ENCODE measurements at places on chromosomes 4 and X. TPM values are rescaled to one million over a fixed set of nuclear protein-coding genes. Genes with fewer than 3 reads are reported as not detected.

CXorf51A gene
- total RNA-seq: not detected

CCDC149 gene
- 22.1 TPM for total RNA-seq

MTTP gene
- total RNA-seq: 3.9 TPM

PDLIM3 gene
- 49.8 TPM for total RNA-seq
